Activated CD8-positive, alpha-beta T cell treated with anti-CD3 and anti-CD28 coated beads, Interleukin-2, amount 10 ng/mL, durations not matched to agents 7 days and 5 days (primary cell): ENCODE measurements at places on chromosomes 3 and 15. TPM values are rescaled to one million over a fixed set of nuclear protein-coding genes. Genes with fewer than 3 reads are reported as not detected.

The NMB gene
- 4.1 TPM for total RNA-seq

The LEKR1 gene
- 0.81 TPM for total RNA-seq

The NISCH gene
- total RNA-seq: 82.6 TPM

The SPINK8 gene
- not detected for total RNA-seq

The ROBO1 gene
- 3.0 TPM for total RNA-seq

The GCSAM gene
- 6.9 TPM for total RNA-seq

The ABHD6 gene
- 4.0 TPM for total RNA-seq

The MOBP gene
- total RNA-seq: not detected

The COL8A1 gene
- total RNA-seq: 0.10 TPM

The CTDSPL2 gene
- 76.6 TPM for total RNA-seq

The GABRB3 gene
- total RNA-seq: 0.11 TPM

The CCR5 gene
- total RNA-seq: 38.8 TPM

The GOLGA8S gene
- 0.92 TPM for total RNA-seq

The HCN4 gene
- not detected for total RNA-seq

The AGBL1 gene
- not detected for total RNA-seq

The CPLX3 gene
- not detected for total RNA-seq

The TF gene
- total RNA-seq: 0.03 TPM

The GOLGA6D gene
- total RNA-seq: not detected

The CFAP20DC gene
- 1.6 TPM for total RNA-seq

The CADM2 gene
- 0.21 TPM for total RNA-seq

The ZCWPW2 gene
- total RNA-seq: 0.42 TPM

The GOLGA6L1 gene
- total RNA-seq: not detected

The LRRN1 gene
- total RNA-seq: 1.7 TPM

The MEIS2 gene
- total RNA-seq: not detected
